Activated CD4-positive, alpha-beta T cell treated with anti-CD3 and anti-CD28 coated beads for 4 hours (primary cell): ENCODE measurements at places on chromosomes 6 and 20.

GRCh38 chr6:15551798-15552197 lies 111.0 kb downstream of the DTNBP1 start:
- no peak for DNase-seq

GRCh38 chr6:58419321-58419720 lies 1101.9 kb downstream of the PRIM2 start:
- no peak for DNase-seq

DNA sequence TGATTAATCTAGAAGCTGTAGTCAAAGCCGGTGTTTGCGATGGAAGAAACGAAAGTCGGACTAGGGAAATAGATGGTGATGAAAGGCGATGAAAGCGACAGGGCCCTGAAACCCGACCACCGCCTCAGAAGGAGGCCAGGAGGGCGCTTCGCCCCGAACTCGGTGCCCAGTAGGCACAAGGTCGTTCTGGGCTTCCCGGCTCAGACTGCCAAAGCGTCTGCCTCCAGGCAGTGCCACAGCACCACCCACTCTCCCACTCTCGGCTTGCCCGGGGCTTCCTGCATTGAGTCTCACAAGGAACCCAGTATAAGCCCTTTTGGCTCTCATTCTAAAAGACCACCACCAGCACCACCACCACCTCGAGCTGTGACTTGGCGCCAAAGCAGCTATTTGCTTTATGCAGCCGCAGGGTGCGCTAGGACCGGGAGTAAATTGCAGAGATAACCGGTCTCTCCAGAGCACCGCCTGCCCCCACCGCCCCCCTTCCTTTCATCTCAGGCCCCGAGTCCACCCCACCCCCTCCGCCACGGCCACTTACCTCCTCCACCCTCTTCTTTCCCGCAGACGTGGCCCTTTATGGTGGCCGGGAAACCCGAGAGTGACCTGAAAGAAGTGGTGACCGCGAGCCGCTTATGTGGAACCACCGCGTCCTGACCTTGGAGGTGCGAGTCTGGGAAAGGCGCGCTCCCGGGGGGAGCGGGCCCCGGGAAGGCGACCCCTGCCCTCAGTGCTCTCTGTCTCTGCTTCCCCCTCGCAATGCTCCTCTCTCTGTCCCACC lies 2.4 kb downstream of the TCF21 start:
- DNase-seq: peak; percentile 8

GRCh38 chr6:7823552-7823951 lies 87.0 kb downstream of the TXNDC5 start:
- DNase-seq: no peak

DNA sequence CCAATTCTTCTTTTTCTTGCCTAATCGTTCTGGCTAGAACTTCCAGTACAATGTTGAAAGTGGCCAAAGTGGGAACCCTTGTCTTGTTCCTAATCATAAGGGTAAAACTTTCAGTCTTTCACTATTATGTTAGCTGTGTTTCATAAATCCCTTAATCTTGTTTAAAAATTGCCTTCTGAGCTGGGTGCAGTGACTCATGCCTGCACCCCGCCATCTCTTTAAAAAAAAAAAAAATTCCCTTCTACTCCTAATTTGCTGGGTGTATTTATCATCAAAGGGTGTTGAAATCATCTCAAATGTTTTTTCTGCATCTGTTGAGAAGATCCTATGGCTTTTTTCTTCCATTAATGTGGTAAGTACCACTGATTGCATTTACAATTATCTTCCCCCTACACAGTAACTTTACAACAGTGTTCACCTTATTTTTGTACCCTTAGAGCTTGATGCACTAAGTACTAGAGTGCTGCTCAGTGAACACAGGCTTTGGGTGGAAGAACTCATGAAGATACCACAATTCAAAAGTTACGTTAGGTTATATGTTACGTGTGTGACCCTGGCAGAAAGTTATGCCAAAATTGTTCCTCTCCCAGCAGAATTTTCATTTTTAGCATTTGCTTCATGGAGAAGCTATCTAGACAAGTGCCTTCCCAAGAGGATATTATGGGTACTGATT lies 9.7 kb downstream of the SNRPB start:
- DNase-seq: no peak

DNA sequence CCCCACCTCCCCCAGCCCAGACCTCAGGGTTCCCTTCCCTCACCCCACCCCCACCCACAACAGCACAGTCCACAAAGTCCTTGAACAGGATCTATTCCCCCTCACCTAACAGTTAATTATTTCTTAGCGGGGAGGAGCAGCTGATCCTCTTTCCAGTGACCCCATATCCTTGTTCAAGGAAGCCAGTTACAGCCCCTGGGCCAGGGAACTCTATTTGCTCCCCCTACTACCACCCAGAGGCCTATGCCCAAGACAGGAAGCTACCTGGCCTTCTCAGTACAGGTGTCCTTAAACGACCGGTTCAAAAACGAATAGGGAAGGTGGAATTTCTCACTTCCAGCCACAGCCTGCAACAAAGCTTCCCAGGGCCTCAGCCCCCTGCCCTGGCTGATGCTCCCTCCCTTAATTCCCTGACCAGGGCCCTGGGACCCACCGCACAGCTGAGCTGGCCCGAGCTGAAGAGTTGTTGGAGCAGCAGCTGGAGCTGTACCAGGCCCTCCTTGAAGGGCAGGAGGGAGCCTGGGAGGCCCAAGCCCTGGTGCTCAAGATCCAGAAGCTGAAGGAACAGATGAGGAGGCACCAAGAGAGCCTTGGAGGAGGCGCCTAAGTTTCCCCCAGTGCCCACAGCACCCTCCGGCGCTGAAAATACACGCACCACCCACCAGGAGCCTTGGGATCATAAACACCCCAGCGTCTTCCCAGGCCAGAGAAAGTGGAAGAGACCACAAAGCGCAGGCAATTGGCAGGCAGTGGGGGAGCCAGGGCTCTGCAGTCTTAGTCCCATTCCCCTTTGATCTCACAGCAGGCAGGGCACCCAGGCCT lies 778 bp downstream of the MCCD1 start:
- no peak for DNase-seq

DNA sequence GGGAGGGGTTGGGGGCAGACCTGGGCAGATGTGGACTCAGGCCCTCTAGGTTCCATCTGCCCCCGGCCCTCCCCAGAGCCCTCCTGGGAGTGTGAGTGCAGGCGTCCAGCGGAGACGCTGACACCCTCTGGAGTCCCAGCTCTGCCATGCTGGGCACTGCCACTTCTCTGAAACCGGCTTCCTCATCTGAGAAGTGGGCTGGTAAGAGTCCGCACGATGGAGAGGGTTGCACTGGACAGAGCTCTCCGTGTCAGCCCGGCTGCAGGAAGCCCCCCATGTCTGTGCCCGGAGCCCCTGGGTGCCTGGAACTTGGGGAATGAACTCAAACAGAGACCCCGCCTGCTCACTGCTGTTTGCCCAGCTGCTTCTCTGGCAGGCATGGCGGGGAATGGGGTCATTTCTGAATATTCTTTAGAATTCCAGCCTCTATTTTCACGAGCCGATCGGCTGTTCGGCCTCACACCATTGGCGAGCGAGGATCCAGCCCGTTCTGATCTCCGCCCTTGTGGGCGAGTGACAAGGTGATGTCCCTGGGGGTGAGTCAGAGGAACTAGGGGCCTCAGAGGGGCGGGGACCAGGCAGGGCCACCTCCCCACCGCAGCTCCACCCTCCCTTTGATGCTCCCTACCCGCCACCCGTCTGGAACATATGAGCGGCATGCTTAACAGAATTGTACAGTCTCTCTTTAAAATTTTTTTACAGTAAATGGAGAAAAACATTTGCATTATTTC lies 47.8 kb upstream of the GATA5 start:
- DNase-seq: peak; percentile 72

GRCh38 chr6:12570461-12571030 lies 146.0 kb upstream of the PHACTR1 start:
- DNase-seq: no peak

DNA sequence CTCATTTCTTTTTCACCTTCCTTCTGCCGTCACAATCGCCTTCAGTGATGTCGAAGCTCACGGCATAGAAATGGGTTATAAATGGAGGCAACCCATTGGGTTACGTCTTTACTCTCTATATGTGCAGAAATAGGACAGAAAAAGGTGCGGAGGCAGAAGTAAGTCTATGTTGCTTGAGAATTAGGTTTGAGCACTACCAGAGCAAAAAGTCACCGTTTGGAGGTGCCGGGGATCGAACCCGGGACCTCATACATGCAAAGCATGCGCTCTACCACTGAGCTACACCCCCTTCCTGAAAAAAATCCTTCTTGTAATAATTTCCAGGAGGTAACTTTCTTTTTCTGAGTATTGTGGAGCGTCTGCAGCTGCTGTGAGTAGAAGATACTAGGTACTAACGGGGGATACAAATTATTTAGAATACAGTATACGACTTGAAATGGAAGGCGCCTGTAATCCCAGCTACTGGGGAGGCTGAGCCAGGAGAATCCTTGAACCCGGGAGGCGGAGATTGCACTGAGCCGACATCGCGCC lies 134.2 kb downstream of the TRIM27 start:
- no peak for DNase-seq

DNA sequence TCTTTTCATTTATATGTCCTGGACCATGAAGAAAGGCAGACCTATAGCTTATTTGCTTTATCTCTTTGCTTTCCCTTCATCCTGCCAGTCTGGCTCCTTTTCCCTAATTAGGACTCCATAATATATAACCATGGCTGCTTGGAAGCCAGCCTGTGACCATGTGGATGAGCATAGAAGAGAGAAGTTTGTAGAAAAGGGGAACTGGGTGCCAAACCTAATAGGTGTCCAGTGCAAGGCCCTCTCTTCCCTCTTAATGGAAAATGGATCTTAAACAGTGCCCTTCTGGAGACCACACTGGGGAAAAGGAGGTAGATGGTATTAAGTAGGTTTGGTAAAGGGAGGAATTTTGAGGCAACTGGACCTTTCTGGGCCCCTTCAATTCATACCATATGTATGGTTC lies 16.7 kb upstream of the OSTM1 start:
- DNase-seq: no peak

- peak; percentile 58 for DNase-seq
These were observed 3.9 kb upstream of the PHF20 start for GRCh38 chr20:35767683-35768481.

GRCh38 chr6:152595499-152595898 lies 41.7 kb downstream of the SYNE1 start:
- no peak for DNase-seq

DNA sequence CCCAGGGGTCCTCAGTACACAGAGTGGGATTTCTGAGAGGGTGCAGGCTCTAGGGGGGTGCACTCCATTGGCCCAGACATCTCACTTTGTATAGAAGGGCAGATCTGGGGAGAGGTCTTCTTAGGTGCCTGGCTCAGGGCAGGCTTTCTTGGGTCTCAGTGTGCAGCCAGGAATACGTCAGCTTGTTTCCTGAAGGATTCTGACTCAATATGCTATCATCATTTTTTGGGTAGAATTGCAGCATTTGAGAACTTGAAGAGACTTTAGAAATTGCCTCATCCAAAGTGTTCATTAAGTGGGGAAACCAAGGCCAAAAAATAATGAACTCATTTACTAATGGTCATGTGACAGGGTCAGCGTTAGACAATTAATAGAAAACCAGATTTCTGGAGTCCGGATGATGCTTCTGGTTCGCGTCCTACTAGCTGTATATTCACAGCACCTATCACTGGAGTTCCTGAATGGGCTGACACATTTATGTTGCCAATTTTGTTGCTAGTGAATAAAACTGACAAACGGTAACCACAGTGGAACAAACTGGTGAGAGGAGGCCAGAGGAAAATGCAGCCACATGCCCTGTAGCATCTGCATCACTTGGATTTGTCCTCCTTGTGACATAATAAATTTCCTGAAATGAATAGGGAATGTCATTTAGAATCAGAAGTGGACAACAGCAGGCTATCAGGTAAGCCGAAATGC lies 238.9 kb downstream of the TBC1D7 start:
- no peak for DNase-seq

- no peak for DNase-seq
These were observed 140.4 kb downstream of the SAMD5 start for GRCh38 chr6:147648916-147649315.

DNA sequence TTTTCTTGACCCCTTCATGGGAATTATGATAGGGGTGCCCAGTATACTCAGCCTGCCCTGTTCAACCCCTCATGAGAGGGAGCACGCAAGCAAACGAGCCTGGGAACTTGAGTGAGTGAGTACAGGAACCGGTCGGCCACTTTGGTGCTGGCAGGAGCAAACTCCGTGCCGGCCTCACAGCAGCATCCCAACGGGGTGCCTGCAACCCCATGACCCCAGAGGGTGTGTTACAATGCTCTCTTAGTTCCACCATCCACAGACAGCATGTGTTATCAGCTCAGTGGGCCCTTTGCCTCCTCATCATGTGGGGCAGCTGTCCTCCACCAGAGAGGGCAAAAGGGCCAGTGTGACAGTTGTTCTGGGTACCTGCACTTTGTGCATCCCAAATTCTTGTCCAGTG lies 289.8 kb downstream of the FRK start:
- no peak for DNase-seq

GRCh38 chr20:54995553-54995952 lies 520.2 kb downstream of the DOK5 start:
- DNase-seq: no peak

DNA sequence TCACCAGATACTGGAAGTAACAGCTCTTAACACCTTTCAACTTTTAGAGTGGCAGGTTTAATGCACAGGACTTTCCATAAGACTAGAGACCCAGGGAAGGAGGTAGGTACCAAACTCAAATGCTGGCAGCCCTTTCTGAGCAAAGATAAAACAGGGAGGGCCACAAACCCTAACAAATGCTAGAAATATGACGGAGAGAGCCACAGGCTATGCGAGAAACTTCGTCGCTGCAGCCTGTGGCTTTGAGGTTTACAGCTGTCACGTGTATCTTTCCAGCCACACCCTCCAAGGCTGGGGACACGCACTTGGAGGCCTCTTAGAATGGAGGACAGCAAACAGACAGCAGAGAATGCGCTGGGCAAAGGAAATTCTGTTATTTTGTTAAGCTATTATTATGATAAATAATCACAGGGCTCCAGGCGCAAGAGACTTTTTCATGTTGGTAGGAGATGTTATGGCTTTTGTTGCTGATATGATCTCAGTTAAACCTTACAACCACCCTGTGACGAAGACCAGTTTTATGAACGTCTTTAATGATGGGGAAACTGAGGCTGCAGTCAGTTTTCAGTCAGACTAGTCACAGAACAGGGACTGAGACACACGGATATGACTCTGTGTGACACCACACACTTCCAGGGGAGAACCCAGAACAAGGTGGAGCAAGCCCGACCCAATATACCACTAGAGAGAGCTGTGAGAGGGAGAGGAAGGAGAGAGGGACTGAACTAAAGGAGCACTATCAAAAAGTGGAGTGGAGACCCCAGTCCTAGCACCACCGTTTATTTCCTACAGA lies 2.0 kb downstream of the TRAM2 start:
- DNase-seq: peak; percentile 44
